AG09309 (cell line): ENCODE measurements at places on chromosomes 7 and 10.

DNA sequence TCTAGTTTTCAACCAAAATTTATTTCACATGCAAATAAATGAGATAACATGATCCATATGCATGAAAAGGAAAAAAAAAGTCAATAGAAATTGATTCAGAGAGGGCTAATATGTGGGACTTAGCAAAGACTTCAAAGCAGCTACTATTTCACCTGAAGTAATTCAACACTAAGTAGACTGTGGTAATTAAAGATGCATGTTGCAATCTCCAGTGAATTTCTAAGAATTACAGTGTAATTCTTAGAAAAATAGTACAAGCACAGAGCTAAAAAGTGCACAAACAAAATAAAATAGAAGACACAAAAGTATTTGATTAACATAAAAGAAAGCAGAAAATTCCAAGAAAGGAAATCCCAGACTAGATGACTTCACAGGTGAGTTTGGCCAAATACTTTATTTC is 25.7 kb downstream of the GPR22 start:
- no peak for DNase-seq

GRCh38 chr7:31234836-31235605 is 105.5 kb downstream of the NEUROD6 start:
- no peak for DNase-seq

GRCh38 chr7:76231583-76231982 is 29.9 kb downstream of the SRRM3 start:
- no peak for DNase-seq

- DNase-seq, result no peak
Measured at GRCh38 chr7:21851559-21851967, 94.1 kb downstream of the CDCA7L start.
